Small intestine (tissue), 16 donors: ENCODE measurements at places on chromosomes 3 and 15. TPM values are rescaled to one million over a fixed set of nuclear protein-coding genes. Genes with fewer than 3 reads are reported as not detected.
A peak's percentile ranks its signal among the peaks of the same experiment; 100 is the strongest.

TTLL13 gene
- polyA plus RNA-seq = 0.27 TPM

BTLA gene
- 0.55 TPM for polyA plus RNA-seq

AGBL1 gene
- 0.04 TPM for polyA plus RNA-seq

KIF15 gene
- polyA plus RNA-seq = 1.6 TPM

TMEM207 gene
- polyA plus RNA-seq = not detected

SLC9C1 gene
- polyA plus RNA-seq = not detected

DNA sequence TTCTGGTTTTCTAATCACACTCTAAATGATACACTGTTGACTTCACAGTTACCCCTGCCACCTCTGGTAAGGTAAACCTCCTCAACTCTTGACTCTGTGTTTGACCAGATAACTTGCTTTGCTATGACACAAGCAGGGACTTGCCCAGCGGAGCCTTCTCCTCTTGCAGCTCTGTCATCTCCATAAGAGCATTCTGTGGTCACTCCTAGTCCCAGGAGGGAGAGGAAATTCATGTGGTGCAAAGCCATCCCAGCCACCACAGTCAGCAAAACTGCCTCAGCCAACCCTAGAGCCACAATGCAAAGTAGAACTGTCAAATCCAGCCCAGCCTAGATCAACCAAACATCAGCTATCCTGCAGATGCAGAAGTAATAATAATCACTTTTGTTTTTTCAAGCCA is 144.7 kb upstream of the GADL1 start:
- H3K27ac ChIP-seq = no peak overlapping the region
- H3K27me3 ChIP-seq = no peaks in the 10 kb centered on the region
- DNase-seq = no peak
- peaks cover 2% of the 10 kb centered on the region for H3K4me1 ChIP-seq

GRCh38 chr3:23385327-23385726 is 182.2 kb downstream of the UBE2E2 start:
- no peak overlapping the region for H3K4me3 ChIP-seq
- DNase-seq = no peak
- H3K27me3 ChIP-seq = no peaks in the 10 kb centered on the region
- no peaks in the 10 kb centered on the region for H3K36me3 ChIP-seq
- no peaks in the 10 kb centered on the region for H3K4me1 ChIP-seq

DNA sequence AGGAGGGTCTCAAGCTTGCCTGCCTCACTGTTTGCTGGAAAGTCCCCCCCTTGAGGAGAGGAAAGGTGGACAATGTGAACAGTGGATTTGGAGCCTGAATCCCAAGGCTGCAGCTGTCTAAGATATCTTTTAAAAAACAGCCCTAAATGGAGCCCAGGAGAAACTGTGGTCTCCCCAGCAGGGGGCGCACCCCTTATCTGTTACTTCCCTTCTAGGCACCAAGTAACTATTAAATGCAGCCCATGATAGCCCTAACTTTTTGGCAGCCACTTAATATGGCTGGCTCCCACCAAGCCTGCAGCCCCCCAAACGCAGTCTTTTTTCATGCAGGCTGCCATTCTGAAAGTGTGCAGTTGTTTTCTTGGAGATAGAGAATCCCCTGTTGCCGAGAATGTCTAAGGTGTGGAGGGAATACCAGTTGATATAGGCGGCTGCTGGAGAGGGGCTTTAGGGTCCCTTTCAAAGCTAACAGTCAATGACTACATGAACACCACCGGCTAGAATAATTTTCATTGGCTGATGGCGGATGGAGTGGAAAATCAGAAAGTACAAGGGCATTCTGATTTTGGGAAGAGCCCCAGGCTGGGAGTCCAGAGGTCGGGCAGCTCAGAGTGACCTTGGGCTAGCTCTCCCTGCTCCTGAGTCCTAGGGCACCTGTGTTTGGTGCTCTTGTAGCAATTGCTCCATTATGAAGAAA is 1.3 kb downstream of the RHCG start:
- H3K27me3 ChIP-seq = peaks cover 42% of the 10 kb centered on the region
- no peaks in the 10 kb centered on the region for H3K36me3 ChIP-seq
- no peaks in the 10 kb centered on the region for H3K4me1 ChIP-seq
- DNase-seq = no peak
- no peak overlapping the region for H3K27ac ChIP-seq

DNA sequence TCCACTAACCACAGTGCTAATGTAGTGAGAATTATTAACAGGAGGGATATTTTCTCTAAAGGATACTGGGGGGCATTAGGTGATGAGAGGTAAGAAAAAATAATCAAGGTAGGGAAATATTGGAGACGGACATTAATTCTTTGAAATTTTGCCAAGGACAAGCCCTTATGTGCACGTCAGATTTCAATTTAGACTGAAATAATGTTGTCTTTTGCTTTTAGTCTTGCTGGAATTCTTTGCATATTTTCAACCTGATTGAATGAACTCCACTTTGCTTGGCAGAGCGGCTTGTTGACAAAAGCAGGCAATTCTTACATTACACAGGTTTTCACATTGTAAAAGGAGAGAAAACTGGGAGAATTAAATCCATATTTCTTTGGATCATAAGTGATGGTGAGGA is 25.0 kb upstream of the C3orf52 start:
- H3K27me3 ChIP-seq = no peaks in the 10 kb centered on the region
- H3K36me3 ChIP-seq = no peaks in the 10 kb centered on the region
- no peak overlapping the region for H3K27ac ChIP-seq
- H3K4me3 ChIP-seq = no peak overlapping the region
- no peak for DNase-seq
- H3K4me1 ChIP-seq = no peaks in the 10 kb centered on the region

DNA sequence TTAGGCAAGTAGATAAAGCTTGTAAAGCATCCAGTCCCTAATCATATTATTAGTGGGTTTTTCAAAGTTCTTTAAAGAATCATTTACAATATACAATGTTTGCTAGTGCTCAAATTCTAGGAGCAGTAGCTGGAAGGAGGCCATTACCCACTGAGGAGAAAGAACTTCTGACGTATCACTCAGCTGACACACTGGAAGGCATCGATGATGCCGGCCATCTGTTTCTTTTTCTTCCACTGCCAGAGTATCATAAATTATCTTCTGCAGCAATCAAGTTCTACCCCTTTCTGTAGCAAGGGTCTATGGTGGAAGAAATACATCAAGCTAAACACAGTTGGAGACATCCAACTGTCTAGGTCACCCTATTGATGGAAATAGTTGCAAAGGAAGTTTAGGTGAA is 243.2 kb upstream of the LRRN1 start:
- no peak for DNase-seq
- no peak overlapping the region for H3K27ac ChIP-seq
- no peaks in the 10 kb centered on the region for H3K36me3 ChIP-seq
- no peaks in the 10 kb centered on the region for H3K27me3 ChIP-seq

DNA sequence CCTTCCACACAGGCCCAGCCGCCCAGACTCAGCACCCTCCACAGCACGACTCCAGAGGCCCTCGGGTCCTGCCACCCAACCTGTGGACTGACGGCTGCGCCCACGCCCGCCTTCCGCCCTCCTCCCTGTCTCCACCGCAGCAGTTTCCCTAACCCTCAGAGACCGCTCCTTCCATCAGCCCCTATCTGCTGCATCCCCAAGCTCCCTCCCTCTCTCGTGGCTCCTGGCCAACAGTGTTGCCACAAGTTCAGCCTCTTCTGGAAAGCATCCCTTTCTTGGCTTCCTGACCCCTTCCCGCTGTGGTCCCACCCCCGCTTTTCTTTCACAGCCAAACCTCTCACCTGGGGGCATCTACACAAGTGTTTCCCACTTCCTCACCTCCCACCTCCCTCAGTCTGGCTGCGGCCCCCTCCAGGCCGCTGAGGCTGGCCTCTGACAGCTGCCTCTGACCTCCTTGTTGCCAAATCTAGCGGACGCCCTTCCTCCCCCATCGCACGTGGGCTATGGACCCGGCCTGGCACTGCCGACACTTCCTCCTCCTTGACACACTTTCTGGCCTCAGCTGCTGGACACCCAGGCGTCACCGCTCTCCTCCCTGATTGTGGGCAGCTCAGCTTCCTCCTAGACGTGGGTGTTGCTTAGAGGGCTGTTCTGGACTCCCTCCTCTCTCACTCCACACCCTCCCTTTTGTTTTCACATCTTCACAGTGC is 168.8 kb upstream of the TLE3 start:
- DNase-seq = no peak
- no peaks in the 10 kb centered on the region for H3K27me3 ChIP-seq
- no peak overlapping the region for H3K27ac ChIP-seq
- no peak overlapping the region for H3K4me3 ChIP-seq
- H3K36me3 ChIP-seq = no peaks in the 10 kb centered on the region

- H3K4me1 ChIP-seq = no peaks in the 10 kb centered on the region
- peak; percentile 63 for DNase-seq
- no peaks in the 10 kb centered on the region for H3K36me3 ChIP-seq
- H3K27ac ChIP-seq = no peak overlapping the region
These were observed 29.4 kb downstream of the FHIT start for GRCh38 chr3:61221759-61222362.

DNA sequence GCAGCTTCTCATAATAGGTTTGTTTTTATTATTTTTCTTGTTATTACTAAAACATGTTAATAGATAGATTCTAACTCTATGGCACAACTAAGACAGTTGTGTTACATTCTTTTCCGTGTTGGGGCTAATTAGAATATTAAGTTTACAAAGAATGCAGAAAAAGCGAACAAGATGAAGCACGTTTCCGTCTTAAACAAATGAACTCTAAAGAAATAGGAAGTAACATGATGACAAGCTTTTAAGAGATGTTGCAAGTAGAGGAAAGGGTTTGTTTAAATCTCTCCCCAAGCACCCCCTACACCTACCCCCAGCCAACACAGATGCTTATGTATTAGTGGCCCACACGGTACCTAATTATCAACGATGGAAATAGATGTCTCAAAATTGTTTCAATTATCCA is 207.1 kb downstream of the TP63 start:
- H3K27ac ChIP-seq = no peak overlapping the region
- no peak overlapping the region for H3K4me3 ChIP-seq
- no peak for DNase-seq
- H3K36me3 ChIP-seq = no peaks in the 10 kb centered on the region
- no peaks in the 10 kb centered on the region for H3K4me1 ChIP-seq
- no peaks in the 10 kb centered on the region for H3K27me3 ChIP-seq

GRCh38 chr3:23800731-23801130 is 5.0 kb upstream of the UBE2E1 start:
- no peaks in the 10 kb centered on the region for H3K36me3 ChIP-seq
- H3K4me1 ChIP-seq = peaks cover 20% of the 10 kb centered on the region
- no peak overlapping the region for H3K27ac ChIP-seq
- DNase-seq = no peak

DNA sequence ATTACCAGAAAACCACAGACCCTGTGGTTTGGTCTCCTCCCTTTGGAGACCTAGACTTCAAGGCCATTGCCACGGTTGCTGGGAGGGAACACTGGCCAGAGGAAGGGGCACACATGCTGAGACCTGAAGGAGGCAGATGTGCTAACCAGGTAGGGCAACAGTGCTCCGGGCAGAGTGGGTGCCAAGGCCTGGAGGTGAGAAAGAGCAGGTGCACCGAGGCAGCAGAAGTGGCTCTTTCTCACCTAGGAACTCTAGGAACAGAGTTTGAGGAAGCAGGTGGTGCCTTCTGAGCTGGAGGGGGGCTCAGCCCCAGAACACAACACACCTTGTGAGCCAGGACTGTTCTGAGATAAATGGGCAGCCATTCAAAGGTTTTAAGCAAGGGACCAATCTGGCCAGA is 106.1 kb downstream of the MEGF11 start:
- no peak overlapping the region for H3K4me3 ChIP-seq
- H3K4me1 ChIP-seq = no peaks in the 10 kb centered on the region
- DNase-seq = no peak
- H3K27ac ChIP-seq = no peak overlapping the region
- H3K36me3 ChIP-seq = no peaks in the 10 kb centered on the region
- H3K27me3 ChIP-seq = no peaks in the 10 kb centered on the region
